Thymus (tissue), 14 donors: ENCODE measurements at places on chromosomes 6 and 20.

DNA sequence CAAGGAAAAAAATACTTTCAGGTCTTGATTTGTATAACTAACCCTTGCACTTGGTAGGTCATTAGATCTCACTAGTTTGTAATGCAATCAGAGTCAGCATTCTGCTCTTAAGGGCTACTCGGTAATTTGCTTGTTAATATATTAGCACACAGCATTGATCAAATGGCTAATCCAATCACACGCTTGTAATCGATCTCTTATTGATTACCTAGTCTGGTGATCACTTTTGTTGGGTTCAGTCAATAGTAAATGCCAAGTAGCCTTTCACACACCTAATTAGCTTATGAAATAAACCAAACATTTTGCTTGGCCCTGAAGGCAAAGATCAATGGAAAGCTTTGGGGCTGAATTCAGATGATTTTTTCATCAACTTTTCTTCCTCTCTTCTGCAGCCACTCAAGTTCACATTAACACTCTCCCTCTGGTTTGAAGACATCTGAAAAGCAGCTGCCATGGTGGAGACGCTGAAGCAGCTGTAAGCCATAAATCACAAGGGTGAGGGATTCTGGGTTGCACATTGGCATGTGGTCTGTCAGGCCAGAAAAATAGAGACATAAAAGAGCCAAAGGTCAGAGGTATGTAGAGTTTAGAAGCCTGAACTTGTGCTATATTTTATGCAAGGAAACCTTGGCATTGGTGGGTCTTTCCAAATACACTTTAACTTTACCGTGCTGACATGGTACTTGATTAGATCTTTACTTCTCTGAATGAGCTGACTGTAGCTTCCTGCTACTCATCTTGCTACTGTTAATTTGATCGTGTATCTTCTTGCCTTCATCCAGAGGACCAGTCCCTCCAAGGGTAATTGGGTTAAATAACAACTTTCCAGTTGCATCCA is 234.4 kb downstream of the SIM1 start:
- DNase-seq, result no peak

DNA sequence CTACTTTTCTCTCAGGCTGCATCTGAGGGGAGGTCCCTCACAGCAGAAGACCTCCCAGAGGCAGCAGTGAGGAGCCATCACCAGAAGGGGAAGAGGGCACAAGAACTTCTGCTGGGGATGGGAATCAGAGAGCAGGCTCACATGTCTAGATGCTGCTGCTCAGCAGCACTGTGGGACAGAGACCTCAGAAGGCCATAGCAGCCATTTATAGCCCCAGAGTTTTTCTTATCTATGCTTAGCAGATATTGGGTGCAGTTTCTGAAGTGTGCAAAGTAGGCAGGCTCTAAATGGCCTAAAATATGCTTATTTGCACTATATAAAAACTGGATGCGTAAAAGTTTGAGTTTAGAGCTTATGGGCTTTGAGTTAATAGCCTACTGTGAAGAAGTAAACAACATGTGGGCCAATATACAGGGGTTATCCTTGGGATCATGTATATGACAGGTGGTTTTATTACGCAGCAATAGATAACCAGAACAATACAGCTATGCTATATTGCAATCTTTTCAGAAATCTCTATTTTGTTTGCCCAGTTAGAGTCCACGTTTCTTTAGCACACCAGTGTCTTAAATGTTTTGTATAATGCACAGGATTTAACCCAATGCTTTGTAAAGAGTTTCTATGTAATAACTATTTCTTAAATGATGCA is 60.2 kb upstream of the TMEM244 start:
- no peak for DNase-seq

DNA sequence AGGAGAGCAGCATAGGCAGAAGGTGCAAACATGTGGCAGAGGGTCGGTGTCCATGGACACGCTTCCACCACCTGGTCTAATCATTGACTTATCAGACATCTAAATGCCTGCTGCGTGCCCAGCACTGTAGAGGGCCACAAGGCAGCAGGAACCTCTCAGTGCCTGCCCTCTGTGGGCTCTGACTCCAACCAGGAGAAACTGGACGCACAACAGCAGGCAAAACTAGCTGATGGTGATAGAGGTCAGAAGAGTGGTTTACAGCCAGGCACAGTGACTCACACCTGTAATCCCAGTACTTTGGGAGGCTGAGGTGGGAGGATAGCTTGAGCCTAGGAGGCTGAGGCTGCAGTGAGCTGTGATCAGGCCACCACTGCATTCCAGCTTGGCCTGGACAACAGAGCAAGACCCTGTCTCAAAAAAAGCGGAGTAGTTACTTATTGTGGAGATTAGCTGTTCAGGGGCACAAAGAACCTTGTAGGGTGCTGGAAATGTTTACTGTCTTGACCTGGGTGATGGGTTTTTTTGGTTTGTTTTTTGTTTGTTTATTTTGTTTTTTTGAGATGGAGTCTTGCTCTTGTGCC is 46.5 kb downstream of the PPARD start:
- no peak for DNase-seq

- DNase-seq, result no peak
Measured at GRCh38 chr6:81158956-81159355, 593.5 kb downstream of the TENT5A start.

- DNase-seq, result no peak
Measured at GRCh38 chr20:6644813-6645628, 122.5 kb upstream of the BMP2 start.
